ENCODE measurements at places on chromosomes 3 and 15.
A peak's percentile ranks its signal among the peaks of the same experiment; 100 is the strongest.

- DNase-seq, result peak; percentile 35
Observed at GRCh38 chr15:92226020-92226612, 167.6 kb upstream of the ST8SIA2 start.

- DNase-seq, result no peak
Observed at GRCh38 chr3:112984485-112984884, 6.3 kb upstream of the GTPBP8 start.

- no peak for DNase-seq
Observed at GRCh38 chr3:42873221-42873982, 2.3 kb downstream of the CYP8B1 start.

DNA sequence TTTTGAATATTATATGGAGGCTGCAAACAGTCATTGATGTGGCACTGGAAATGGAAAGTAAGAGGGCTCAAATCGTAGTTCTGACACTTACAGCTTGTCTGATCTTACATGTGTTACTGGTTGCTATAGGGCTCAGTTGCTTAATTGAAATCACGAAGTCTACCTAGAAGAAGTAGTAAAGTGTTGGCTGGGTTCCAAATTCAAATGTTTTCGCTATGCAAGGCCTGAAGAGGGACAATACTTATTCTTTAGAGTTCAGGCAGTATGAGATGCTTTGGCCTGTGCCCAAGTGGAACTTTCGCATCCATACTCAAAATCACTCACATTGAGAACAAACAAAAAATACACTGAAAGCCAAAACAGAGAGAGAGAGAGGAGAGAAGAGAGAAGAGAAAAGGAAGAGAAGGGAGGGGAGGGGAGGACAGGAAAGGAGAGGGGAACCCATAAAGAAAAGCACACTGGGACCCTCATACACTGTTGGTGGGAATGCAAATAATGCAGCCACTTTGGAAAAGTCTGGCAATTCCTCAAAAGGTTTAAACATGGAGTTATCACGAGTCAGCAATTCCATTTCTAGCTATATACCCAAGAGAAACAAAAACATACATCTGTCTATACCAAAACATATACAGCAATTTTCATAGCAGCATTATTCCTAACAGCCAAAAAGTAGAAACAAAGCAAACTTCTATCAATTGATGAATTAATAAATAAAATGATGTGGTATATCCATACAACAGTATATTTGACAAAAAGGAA lies 2.9 kb upstream of the FXR1 start:
- no peak for DNase-seq

DNA sequence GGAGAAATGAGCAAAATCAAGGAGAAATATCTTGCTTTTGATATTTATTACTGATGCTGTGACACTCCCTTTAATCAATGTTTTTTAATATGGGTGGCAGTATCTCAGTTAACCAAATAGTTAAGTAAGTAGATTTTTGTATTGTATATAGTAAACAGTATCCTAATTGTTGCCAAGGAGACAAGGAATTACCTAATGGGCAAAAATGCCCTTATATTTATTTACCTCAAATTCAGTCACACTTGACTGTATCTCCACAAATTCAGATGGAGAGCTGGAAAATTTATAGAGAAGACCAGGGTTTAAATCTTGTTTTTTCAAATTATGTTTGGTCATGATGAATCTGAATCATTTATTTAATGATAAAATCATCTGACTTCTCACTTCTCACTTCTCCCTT lies 3.6 kb upstream of the CHD2 start:
- DNase-seq, result no peak

DNA sequence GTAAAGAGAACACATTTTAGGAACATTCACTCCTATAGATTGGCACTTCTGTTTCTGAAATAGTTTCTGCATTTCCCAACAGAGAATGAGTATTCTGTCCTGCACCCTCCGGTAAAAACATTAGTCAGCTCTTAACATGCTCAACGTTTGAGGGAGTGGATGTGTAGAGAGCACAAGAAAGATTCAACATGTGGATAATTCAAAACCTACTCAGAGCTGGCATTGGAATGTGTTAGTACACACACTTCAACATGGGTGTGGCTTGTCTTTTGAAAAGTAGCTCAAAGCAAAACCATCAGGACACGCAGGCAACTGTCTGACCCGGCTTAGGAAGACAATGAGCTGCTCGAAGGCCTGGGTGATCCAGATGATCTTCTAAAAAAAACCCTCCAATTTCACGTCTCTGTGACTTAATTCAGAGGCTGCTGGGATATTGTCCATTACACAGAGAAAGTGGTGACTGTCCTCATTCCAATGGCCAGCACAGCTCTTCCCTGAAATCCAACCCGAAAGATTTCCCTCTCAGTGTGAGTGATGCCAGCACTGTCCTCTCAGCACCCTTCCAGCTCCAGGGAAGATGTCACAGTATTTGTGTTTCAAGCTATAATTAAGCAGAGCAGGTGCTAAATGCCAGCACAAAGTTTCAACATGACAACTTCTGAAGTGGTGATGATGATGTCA lies 18.1 kb downstream of the FBN1 start:
- no peak for DNase-seq

- peak; percentile 83 for DNase-seq
Observed at GRCh38 chr3:98809557-98809956, 46.4 kb downstream of the ST3GAL6 start.

DNA sequence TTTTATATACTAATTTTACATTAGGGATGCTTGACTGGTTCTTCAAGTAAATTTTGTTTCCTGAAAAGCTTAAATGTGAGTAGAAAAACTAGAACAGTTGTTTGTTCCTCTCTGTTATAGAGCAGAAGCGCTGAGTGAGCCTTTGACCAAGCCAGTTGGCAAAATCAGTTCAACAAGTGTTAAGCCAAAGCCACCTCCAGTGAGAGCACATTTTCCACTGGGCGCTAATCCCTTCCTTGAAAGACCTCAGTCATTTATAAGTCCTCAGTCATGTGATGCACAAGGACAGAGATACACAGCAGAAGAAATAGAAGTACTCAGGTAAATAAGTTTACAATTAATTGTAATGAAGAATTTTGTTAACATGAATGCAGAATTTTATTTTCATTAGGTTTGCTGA lies 14.6 kb downstream of the CAPN7 start:
- no peak for DNase-seq

- no peak for DNase-seq
Observed at GRCh38 chr15:60695713-60696522, 217.0 kb upstream of the ICE2 start.

DNA sequence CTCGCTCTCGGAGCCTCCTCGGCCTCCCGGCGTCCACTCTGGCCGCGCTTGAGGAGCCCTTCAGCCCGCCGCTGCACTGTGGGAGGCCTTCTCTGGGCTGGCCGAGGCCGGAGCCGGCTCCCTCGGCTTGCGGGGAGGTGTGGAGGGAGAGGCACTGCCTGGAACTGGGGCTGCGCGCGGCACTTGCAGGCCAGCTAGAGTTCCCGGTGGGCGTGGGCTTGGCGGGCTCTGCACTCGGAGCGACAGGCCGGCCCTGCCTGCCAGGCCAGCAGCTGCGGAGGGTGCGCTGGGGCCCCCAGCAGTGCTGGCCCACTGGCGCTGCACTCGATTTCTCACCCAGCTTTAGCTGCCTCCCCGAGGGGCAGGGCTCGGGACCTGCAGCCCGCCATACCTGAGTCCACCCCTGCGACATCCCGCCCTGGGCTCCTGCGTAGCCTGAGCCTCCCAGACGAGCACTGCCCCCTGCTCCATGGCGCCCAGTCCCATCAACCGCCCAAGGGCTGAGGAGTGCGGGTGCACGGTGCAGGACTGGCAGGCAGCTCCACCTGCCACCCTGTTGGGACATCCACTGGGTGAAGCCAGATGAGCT lies 765.0 kb downstream of the IGSF11 start:
- DNase-seq, result no peak

- no peak for DNase-seq
Observed at GRCh38 chr15:45331972-45332371, 46.4 kb downstream of the GATM start.

GRCh38 chr15:45948181-45948621 lies 313.4 kb downstream of the SQOR start:
- DNase-seq, result no peak

GRCh38 chr15:60090747-60091146 lies 86.6 kb downstream of the FOXB1 start:
- no peak for DNase-seq

DNA sequence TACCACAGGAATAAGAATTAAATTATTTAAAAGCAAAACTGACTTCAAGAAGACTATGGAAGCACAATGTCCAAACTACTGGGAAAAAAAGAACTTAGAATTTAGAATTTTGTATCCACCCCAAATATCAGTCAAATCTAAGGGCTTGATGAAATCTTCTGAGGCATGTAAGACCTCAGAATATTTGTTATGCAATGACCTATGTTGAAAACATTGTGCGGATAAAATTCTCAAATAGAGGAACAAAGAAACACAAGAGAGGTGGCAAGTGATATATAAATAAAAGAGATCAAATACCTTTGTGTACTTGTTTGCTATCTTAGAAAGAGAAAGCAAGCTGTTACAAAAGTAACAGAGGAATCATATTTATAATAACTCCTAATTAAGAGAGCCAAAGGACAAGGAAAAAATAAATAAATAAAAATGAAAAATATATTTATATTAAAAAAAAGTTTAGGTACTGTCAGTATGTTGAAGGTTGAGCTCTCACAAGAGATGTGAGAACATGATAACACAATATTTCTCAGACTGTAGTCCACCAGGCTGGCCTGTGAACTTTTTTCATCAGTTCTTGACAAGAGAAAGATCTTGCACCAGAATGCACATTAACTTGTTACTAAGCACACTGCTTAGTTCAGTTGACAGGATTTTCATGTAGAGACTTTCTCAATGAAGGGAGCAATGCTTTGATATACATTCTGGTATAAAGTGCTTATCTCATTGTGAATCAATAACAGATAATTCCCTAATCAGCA lies 50.0 kb downstream of the CPA3 start:
- DNase-seq, result peak; percentile 25

GRCh38 chr15:72117486-72118016 lies 399 bp downstream of the MYO9A start:
- DNase-seq, result peak; percentile 75

DNA sequence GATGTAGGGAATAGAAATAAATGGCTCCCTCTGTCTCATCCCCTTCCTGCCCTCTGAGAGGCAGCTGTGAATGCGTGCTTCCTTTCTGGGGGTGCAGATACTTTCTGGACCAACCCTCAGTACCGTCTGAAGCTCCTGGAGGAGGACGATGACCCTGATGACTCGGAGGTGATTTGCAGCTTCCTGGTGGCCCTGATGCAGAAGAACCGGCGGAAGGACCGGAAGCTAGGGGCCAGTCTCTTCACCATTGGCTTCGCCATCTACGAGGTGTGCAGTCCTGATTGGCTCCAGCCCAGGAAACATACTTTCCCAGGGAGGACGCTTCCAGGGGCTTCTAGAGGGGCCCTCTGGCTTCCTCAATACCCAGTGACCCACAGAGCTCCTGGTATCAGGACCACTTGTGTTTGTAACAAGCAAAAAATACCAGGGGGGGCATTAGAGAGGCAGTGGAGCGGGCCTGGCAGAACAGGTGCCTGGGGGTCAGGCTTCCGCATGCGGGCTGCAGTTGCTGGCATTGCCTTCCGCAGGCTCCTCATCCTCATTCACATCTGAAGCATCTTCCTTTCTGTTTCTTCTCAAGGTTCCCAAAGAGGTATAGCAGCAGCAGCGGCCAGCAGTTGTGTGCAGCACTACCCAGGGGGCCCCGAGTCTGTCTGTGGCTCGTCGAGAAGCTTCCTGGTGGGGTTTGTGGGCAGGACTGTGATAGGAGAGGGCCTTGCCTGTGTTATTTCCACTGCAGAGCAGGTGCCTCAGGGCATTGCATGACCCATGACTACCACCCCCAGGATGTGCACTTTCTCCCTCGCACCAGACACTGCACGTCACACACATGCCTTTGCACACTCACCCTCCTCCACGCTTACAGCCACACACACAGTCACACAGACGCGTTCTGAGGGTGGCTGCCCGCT lies 42.5 kb downstream of the CAPN3 start:
- DNase-seq, result peak; percentile 13

DNA sequence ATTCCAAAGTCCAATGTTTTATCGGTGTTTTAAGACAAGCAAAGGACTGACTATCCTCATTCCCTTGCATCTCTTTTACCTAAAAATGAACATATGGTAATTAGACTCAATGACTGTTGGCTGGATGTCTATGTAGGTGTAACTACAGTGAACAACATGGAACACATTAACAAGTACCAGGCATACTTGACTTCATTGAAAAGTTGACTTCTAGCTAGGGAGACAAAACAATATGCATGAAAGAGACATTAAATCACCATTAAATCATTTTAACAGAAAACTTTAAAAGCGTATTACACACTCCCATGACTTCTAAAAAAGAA lies 34.3 kb upstream of the ANPEP start:
- DNase-seq, result no peak

DNA sequence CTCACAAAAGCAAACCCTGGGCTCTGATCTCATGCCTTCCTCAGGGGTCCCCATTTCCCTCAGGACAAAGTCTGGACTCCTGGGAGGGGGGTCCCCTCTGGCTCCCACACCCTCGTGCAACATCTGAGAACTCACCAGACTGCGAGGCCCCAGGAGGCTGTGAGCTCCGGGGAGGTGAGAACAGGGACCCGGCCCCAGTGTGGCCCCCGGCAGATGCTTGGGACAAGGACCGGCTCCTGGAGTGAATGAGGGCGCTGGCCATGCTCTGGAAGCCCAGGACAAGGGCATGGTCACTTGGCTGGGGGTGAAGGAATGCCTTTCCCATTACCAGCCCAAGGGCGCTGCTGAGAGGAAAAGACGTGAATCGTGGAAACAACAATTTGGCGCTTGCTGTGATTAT lies 48.0 kb downstream of the LINGO1 start:
- DNase-seq, result no peak

DNA sequence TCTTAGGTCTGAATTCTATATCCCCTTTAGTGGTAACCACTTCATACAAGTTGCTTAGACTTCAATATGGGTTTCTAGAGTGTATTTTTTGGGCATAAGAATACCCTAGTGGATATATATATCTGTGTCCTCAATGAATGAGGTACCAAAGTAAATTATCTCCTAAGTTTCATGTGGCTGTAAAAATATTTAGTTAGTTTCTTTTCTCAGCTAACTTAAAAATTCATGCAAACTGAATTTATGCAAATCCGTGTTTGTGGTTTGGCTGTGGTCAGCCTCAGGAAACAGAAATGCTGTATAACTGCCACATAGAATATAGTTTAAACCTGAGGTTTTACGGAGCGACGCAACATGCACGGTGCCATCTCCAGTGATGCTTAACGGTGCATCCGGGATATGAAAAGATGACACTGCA lies 80.3 kb downstream of the PEX5L start:
- DNase-seq, result no peak

DNA sequence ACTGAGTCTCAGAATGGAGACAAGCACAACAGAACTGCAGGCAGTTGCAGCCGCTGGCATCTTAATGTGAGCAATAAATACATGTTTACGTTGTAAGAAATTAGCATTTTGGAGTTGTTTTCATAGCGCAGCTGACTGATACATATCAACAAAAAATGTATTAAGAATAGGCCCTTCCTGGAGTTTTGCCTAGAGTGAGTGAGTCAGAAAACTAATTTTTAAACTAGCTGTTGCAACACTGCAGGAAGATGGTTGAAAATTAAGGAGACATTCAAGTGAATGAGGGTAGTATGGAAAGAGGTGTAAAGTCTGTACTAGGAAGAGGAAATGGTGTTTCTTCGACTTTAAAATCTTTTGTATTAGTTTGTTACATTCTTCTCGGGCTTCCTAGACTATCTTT lies 39.6 kb upstream of the TIMP4 start:
- DNase-seq, result no peak

All from inflammatory macrophage (primary cell).